Left cardiac atrium (tissue), 4 donors: ENCODE measurements at places on chromosomes 6 and 20.

- no peak for DNase-seq
Measured at GRCh38 chr6:19410481-19410880, 426.7 kb upstream of the ID4 start.

DNA sequence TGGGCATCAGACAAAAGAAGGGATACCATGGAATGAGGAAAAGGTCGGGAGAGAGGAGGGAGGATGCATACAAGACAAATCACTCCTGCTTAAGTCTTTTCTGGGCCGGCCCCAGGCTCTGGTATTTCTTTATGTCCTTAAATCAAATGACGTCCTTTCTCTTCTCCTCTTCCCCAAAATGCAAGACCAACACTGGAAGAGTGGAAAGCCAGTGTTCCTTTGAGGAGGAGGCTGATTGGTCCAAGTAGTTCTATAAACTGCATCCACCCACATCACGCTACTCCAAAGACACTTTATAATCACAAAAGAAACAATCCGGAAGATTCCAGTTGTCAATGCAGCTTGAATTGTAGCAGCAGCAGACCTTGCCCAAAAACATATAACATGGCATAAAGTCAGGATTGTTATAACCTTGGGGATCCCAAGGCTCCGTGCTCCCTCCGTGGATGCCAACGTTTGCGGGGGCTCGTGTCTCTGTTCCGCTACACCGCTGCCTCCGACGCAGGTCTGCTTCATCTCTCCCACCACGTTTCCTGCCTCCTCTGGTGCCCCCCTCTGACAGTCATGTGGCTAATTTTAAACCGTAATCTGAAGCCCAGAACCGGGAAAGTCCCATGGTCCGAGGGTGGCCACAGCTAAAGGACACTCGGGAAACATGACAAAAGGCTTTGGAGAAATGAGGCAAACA, 47.1 kb downstream of the MCUR1 start:
- DNase-seq: peak; percentile 65

GRCh38 chr6:51619042-51619799, 468.2 kb downstream of the PKHD1 start:
- DNase-seq: no peak

DNA sequence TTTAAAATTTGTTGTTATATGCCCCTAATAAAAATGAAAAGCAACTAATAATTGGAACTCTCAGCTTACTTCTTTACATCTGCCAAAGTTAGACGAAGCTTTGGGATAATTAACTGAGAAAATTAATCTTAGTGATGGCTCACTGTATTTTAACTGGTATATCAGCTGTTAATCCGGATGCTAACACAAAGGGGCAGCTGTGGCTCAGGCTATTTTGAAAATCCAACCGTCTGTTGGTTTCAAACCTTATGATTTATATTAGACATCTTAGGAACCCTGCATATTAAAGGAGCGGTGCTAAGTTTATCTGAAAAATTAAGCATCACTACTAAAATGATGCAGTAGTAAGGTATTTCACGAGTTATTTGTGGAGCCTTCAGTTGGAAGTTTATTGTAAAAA, 96.6 kb downstream of the AKAP7 start:
- no peak for DNase-seq

- DNase-seq: no peak
Measured at GRCh38 chr6:106820412-106820852, 154.1 kb downstream of the CD24 start.
